ENCODE measurements at places on chromosomes 5 and 9.

- DNase-seq = no peak
Observed at GRCh38 chr5:179623906-179624741, 653 bp upstream of the HNRNPH1 start.

DNA sequence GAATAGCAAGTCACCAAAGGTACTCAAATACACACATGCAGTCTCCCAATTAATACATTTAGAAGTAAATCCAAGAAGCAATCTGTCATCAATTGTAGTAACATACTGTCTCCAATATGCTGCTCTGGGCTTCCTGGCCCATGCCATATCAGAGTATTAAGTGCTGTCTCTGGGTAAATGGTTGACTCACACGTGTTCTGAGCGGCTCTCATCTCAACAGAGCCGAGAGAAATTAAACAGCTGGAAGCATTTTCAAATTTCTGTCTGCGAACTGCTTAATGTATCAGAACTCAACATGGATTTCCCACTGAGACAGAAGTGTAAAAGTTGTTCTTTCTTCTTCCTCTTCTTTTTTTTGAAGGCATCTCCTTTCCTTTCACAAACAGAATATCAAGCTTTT, 247.3 kb upstream of the TAS2R1 start:
- DNase-seq = no peak

- no peak for DNase-seq
Observed at GRCh38 chr5:173477345-173478040, 139.0 kb downstream of the BOD1 start.

DNA sequence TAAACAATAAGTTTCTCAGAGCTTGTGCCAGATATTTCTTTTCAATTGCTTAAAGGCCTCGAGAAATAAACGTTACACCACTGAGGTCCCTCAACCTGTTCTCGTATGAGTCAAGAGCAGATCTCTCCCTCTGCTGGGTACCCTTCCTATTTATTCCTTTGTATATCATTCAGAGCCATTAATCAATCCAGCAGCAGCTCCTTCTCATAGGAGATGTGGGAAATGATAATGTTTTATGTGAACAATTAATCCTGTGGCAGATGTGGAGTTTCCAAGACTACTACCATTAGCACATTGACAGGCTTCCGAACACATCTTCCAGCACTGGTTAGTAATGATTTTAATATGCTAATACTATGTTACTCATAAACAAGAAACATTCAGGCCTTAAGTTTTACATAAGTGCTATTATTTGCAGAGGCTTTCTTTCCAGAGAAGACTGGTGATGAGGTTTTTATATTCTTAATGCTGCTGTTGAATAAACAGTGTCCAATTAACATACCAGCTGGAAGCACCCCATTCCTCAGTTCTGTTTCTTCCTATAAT, 196.5 kb downstream of the ZNF608 start:
- DNase-seq = no peak

- DNase-seq = no peak
Observed at GRCh38 chr9:69660304-69660703, 11.9 kb downstream of the APBA1 start.

DNA sequence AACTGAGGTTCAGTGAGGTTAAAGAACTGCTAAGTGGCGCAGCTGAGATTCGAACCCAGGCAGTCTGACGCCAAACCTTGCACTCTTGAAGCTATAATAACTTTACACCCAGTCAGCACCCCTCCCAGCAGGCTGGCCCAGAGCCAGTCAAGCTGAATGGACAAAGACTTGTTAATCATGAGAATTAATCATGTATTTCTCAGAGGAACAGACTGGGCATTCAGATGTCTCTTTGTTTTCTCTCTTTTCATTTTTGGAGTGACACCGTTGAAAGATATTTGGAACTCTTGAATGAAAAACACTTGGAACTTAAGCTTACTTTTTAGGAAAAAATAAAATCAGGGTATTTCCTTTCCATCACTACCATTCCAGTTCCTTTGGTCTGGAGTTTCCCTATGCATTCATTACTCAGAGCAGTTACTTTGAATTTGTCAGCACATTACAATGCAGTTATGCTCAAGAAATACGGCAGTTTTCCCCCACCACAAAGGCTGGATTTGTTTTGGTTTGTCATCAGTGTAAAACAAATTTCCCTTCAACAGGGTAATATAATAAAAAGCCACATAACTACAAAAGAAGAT, 22.6 kb upstream of the MAMDC2 start:
- DNase-seq = no peak

- no peak for DNase-seq
Observed at GRCh38 chr9:130426883-130427282, 17.9 kb upstream of the ASS1 start.

- DNase-seq = no peak
Observed at GRCh38 chr5:173670130-173670651, 53.7 kb upstream of the BOD1 start.

DNA sequence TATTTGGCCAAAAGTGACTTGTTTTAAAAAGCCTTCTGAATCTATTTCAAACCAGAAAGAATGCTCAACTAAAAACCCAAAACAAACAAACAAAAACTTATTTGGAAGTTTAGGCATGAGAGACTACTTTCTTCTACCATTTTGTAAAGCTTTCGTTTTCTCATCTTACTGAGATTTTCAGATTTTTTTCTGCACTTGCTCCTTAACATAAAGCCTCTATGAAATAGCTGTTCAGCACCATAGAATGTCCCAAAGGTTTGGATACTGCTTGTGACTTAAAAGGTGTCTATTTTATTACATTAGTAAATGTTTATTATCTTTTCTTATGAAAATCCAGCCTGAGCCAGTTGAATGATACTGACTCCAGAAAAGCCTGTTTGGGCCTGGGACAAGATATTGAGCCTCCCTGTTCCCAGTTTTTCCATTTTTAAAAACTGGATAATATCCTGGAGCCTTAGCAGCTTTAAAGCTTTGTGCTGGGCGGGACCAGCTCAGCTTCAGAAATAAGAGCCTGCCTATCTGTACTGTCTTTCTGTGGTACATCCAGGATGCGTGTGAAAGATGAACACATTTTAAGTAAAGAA, 292.6 kb downstream of the ZSWIM6 start:
- DNase-seq = no peak

DNA sequence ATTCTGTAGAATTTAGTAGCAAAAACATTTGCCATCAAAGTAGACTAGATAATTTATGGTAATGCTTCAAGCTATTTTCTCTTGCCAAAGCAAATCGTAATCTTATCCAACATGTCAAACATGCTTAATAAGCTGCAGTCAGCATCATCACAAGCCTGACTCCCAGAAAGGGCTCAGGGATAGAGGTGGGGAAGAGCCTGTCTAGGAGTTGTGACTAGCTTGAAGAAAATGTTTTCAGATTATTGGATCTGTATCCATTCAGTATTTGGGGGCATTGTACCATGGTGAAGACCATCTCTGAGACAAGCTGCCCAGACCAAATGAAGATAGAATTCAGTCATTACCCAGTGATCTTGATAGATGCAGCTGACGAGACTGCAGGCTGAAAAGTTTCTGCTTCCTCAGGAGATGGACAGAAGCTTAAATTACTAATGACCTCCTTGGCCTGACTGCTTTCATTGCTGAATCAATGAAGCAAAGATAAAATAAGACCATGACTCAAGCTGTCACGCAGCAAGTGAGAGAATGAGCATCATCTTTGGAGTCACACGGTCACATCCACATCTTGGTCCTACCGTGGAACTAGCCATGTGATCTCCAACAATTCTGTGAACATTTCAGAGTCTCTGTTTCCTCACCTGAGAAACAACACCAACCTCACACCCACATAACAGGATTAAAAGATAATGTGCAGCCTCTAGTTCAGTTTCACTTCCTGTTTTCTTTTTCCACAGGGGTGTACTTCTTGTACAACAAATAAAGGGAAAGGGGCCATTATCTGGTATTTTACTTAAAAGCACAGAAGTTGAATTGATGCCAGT, 9.4 kb downstream of the ERAP2 start:
- DNase-seq = no peak

DNA sequence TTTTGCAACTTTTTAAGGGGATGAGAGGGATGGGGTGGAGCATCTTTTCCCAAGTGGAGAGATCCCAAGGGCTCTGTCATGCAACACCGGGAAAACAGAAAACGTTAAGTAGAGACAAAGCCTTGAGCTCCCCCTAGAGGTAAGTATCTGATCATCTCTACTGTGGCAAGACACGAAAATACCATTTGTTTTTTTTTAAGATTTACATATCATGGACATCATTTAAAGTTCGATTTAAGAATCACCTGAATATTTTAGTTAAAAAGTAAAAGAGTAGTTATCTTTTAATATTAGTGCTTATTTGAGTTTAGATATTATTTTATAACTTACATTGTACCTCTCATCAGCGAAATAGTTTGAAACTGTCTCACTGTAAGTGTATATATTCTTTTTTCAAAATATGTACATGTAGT, 200.4 kb downstream of the LRRC70 start:
- DNase-seq = peak; percentile 76

- no peak for DNase-seq
Observed at GRCh38 chr5:77867914-77868313, 91.8 kb upstream of the TBCA start.

DNA sequence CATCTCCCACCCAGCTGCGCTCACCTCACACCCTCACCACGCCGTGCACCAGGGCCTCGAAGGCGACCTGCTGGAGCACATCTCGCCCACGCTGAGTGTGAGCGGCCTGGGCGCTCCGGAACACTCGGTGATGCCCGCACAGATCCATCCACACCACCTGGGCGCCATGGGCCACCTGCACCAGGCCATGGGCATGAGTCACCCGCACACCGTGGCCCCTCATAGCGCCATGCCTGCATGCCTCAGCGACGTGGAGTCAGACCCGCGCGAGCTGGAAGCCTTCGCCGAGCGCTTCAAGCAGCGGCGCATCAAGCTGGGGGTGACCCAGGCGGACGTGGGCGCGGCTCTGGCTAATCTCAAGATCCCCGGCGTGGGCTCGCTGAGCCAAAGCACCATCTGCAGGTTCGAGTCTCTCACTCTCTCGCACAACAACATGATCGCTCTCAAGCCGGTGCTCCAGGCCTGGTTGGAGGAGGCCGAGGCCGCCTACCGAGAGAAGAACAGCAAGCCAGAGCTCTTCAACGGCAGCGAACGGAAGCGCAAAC, 1.1 kb downstream of the POU4F3 start:
- DNase-seq = no peak

GRCh38 chr9:133998915-133999595, 6.9 kb upstream of the VAV2 start:
- DNase-seq = no peak

GRCh38 chr5:53035868-53036381, 46.8 kb downstream of the ITGA2 start:
- DNase-seq = peak; percentile 1

DNA sequence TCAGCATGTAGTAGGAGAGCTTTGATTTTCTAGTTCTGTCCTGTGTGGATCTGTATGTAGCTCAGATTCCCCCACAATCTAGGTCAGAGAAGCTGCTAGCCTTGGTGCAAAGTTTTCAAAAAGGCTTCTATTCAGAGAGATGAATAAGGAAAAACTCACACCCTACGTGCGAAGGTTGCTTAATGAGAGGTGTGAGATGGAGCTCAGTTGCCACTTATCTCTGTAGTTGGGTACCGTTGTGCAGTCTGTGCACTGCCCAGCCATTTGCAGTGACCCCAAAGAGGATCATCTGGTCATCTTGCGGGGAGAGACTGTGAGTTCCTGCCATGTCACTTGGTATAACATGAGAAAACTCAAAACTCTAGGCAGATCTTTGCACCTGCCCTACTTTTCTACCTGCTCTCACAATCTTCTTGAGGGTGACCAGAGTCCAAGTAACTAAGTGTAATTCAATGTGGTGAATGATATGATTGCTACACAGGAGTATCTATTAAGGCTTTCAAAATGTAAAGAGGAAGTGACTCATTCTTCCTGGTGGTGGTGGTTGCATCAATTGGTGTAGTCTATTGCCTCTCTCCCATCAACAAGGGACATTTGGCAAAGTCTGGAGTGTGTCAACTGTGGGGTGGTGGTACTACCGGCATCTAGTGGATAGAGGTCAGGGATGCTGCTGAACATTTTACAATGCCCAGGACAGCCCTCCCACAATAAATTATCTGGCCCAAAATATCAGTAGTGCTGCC, 65.2 kb downstream of the TMC1 start:
- peak; percentile 7 for DNase-seq

GRCh38 chr5:6393596-6394194, 15.3 kb upstream of the MED10 start:
- no peak for DNase-seq

DNA sequence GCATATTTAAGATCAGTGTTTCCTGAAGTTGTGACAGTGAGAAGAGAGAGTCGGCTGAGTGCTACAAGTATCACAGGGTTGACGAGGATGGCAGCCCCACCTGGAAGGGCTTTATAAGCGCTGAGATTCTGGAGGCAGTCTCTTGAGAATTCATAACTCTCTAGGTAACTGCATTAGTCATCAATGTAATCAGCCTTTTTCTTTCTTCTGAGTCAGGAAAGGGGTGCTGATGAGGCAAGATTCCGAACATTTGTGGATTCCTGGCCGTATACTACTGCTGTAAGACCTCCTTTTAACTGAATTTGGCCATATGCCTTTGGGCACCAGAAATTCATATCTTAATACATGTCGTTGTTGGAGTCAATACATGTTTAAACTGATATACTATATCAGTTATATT, 6.6 kb upstream of the RNF20 start:
- DNase-seq = no peak

GRCh38 chr9:113484258-113484730, 20.8 kb downstream of the RGS3 start:
- no peak for DNase-seq

GRCh38 chr5:125411071-125411743, 664.8 kb upstream of the ZNF608 start:
- DNase-seq = no peak
